Endothelial cell of coronary artery (primary cell): ENCODE measurements at places on chromosomes 7 and 10. TPM values are rescaled to one million over a fixed set of nuclear protein-coding genes. Genes with fewer than 3 reads are reported as not detected.

GOLGA7B gene
- under 0.01 TPM in 1 of 2 replicates, not detected in the other for total RNA-seq

GBX1 gene
- not detected in 2 replicates for total RNA-seq

EN2 gene
- total RNA-seq, result 0.09 TPM in 1 of 2 replicates, not detected in the other

TDRD1 gene
- total RNA-seq, result not detected in 2 replicates

TLX1 gene
- total RNA-seq, result 0.18 TPM in 1 of 2 replicates, not detected in the other

ZPBP gene
- total RNA-seq, result not detected in 2 replicates

CYP2C19 gene
- not detected in 2 replicates for total RNA-seq

CPA1 gene
- total RNA-seq, result not detected in 2 replicates

CALML3 gene
- not detected in 2 replicates for total RNA-seq

ARHGEF35 gene
- 0.18 and 0.56 TPM in 2 replicates for total RNA-seq

MORN4 gene
- total RNA-seq, result 3.1 TPM in 2 replicates

PRKAR2B gene
- 32.2 and 61.7 TPM in 2 replicates for total RNA-seq

HOXA9 gene
- 0.81 and 2.1 TPM in 2 replicates for total RNA-seq

SPDYE5 gene
- total RNA-seq, result not detected in 2 replicates

SHH gene
- 0.38 and 0.72 TPM in 2 replicates for total RNA-seq

CLDN15 gene
- 2.3 and 3.8 TPM in 2 replicates for total RNA-seq

GPR141 gene
- not detected in 2 replicates for total RNA-seq

PTPN20 gene
- total RNA-seq, result 0.19 TPM in 1 of 2 replicates, not detected in the other

ASB13 gene
- 6.2 and 10.6 TPM in 2 replicates for total RNA-seq

GRID1 gene
- total RNA-seq, result under 0.01 and 0.09 TPM in 2 replicates

EGFR gene
- total RNA-seq, result 1.5 and 7.5 TPM in 2 replicates

CDK1 gene
- 19.0 and 40.9 TPM in 2 replicates for total RNA-seq

KLF6 gene
- total RNA-seq, result 98.0 and 144 TPM in 2 replicates

CH25H gene
- 0.18 and 0.28 TPM in 2 replicates for total RNA-seq

ABCC2 gene
- total RNA-seq, result 0.54 and 1.0 TPM in 2 replicates

TMEM184A gene
- total RNA-seq, result 0.19 TPM in 1 of 2 replicates, not detected in the other

CABCOCO1 gene
- total RNA-seq, result 0.18 TPM in 1 of 2 replicates, not detected in the other
